ENCODE measurements at places on chromosomes 13 and 19.

GRCh38 chr19:48186541-48186991 lies 16.1 kb downstream of the ZSWIM9 start:
- DNase-seq, result no peak

DNA sequence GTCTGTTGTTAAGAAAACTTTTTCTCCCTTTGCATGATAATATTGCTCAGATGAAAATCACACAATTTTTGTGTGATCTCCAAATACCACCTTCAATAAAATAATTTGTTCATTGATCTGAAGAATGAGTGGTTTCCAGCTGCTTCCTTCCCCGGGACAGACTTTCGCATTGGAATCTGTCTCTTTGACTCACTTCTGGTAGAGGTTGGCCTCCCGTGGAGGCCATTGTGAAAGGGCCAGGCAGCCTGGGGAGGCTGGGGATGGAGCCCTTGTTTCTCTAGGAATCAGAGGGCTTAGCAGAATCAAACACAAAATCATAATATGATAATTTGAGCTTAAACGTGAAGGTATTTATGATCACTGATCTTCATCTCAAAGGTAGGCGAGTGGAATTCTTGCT lies 135.0 kb upstream of the ZNF536 start:
- no peak for DNase-seq

- no peak for DNase-seq
Observed at GRCh38 chr19:7993560-7993959, 11.9 kb downstream of the ELAVL1 start.

- DNase-seq, result no peak
Observed at GRCh38 chr19:58560007-58560887, 1.8 kb upstream of the UBE2M start.

- DNase-seq, result no peak
Observed at GRCh38 chr13:91042870-91043269, 304.6 kb upstream of the MIR17HG start.

DNA sequence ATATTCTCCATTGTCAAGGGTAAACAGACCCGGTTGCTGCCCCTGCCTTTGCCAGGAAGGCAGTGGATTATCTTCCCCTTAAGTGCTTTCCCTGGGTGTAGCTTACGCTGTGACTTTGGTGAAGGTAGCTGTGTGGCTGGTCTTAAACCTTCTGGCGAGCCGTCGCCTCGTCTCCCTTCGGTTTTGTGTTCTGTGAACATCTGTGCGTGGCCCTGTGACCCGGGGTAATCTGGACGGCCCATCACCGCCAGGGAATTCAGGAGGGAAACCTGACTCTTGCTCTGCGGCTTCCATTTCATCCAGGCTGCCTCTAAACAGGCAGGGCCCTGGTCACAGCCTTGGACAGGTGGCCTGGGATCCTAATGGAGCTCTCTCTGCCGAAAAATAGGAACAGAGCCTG lies 78.7 kb downstream of the SHISA2 start:
- no peak for DNase-seq

- DNase-seq, result no peak
Observed at GRCh38 chr13:113224486-113224885, 15.1 kb downstream of the CUL4A start.

DNA sequence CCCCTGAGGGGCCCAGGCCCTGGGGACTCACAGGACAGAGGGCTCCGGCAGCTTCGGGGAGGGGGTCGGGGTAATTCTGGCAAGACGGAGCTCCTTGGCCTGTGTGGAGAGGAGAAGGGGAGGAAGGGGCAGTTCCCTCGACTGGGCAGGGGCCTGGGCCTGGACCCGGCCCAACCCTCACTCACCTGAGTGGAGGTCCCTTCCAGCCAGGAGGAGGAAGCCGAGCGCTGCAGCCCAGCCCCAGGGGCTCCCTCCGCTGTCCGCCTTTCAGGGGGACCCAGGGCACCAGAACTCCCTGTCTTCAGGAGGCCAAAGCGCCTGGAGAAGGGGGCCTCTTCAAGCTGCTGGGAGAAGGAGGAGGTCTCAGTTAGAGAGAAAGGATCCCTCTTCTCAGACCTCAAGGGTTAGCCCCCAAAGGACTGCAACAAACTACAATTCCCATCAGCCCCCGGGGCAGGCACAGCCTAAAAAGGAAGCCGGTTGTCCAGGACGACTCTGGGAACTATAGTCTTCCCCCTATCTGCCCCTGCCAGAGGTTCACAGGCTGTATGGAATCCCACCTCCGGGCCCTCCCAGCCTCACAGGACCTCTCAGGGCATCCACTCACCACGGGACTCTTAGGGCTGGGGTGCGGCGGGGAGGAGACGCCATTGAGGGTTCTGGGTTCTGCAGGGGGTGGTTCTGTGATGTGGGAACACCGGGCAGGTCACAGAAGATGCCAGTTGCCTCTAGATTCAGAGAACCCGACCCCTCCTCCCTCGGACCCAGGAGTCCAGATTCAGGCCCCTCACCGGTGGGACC lies 19.8 kb downstream of the EPS8L1 start:
- DNase-seq, result no peak

DNA sequence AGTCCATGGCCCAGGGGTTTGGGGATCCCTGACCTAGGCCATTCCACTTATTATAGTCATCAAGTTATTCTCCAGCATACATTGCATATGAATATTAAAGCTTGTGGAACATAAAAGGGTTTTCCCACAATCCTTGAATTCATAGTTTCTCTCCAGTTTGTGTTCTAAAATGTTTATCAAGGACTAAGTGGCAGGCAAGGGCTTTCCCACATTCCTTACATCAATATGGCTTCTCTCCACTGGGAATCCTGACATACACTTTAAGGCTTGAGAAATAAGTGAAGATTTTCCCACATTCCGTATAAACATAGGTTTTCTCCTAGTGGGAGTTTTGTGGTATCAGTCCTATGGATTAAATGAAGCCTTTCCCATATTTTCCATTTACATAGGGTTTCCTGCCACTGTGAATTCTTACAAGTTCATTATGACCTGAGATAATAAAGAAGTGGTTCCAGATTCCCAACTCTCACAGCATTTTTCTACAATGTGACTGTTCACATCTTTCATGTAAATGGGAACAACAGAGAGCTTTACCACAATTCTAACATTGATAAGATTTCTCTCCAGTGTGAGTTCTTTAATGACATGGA lies 14.5 kb downstream of the ZNF426 start:
- DNase-seq, result no peak

GRCh38 chr19:49701271-49701786 lies 10.4 kb downstream of the CPT1C start:
- DNase-seq, result peak; percentile 42

DNA sequence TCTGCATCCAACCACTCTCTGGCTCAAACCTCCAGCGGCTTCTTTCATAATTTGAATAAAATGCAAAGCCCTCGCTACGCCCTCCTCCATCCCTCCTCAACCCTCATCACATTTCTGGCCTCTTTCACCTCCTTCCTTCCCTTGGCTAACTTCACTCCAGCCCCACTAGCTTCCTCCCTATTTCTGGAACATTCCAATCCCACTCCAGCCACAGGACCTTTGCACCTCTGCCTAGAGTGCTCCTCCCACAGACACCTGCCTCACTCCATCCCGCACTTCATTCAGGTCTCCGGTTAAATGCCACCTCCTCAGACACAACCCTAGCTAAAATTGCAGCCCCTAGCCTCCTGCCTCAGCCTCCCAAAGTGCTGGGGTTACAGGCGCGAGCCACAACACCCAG lies 7.9 kb upstream of the DPF1 start:
- DNase-seq, result no peak

- no peak for DNase-seq
Observed at GRCh38 chr13:105340061-105340606, 1195.3 kb downstream of the EFNB2 start.

DNA sequence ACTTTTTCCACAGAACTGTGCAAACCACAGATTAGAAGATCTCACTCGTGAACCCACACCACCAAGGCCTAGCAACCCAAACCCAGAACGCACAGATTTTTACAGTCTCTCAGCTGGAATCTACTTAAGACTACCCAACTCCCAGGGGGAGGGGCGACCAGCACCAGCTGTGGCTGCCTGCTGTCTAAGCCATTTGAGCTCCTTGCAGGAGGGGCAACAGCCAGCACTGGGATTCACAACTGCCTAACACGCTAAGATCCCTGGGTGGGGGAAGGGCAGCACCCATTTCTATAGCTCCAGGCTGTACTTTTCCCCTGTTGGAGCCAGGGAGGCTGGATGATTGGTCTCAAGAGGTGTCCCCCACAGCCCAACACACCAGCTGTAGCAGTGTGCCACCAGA lies 368.8 kb downstream of the SUCLA2 start:
- DNase-seq, result no peak

GRCh38 chr13:57682128-57682716 lies 50.7 kb downstream of the PCDH17 start:
- no peak for DNase-seq

- DNase-seq, result no peak
Observed at GRCh38 chr13:110685305-110686020, 20.5 kb downstream of the CARS2 start.

DNA sequence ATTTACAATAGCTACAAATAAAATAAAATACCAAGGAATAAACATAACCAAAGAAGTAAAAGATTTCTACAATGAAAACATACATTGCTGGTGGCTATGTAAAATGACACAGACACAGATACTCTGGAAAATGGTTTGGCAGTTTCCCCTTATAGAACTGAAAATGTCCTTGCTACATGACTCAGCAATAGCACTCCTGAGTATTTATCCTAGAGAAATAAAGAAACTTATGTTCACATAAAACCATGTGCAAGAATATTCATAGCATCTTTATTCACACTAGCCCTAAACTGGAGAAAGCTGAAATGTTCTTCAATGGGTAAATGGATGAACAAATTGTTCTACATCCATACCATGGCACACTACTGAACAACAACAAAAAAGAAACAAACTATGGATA lies 100.2 kb upstream of the RFC3 start:
- no peak for DNase-seq

DNA sequence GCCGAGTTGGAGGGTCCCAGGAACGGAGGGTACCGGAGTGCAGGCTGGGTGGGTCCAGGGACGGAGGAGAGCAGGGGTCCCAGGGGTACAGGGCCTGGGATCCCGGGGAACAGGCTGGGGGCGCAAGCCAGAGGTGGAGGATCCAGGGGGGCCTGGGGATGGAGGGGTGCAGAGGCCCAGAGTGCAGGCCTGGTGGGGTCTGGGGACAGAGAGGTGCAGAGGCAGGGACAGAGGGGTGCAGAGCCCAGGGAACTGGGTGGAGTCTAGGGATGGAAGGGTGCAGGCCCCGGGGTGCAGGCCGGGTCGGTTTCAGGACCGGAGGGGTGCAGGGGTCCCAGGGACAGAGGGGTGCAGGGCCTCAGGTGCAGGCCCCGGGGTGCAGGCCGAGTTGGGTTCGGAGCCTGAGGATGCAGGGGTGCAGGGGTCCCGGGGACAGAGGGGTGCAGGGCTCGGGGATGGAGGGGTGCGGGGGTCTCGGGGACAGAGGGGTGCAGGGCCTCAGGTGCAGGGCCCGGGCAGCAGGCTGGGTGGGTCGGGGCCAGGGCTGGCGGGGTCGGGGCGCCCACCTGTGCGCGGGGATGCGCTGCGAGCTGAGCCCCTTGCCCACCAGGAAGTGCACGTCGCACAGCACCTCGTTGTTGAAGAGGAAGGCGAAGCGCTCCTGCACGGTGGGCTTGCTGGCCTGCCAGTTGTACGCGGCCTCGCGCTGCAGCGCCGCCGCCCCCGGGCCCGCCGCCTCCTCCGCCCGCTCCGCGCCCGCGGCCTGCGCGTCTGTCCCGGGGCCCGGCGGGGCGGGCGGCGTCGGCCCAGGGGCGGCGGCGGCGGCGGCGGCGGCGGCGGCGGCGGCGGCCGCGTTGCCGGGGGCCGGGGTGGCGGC lies 545 bp downstream of the BTBD2 start:
- DNase-seq, result peak; percentile 45

DNA sequence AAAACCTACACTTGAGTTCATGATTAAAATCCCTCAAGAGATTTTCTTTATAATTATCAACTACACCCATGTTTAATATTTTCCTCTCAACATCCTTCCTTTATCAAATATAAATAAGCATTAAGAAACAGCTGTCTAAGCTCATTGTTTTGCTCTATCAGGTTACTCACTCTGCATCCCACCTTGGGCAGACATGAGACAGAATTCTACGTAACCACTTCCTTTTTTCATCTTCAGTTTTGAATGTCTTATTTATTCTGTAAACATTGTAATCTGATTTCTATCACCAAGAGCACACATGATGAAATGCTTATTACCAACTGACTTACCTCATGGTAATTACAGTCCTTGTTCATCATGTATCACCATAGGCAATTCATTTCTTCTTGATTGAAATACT lies 1256.6 kb upstream of the ATXN8OS start:
- DNase-seq, result no peak
